ENCODE measurements at places on chromosomes 5 and 9.

DNA sequence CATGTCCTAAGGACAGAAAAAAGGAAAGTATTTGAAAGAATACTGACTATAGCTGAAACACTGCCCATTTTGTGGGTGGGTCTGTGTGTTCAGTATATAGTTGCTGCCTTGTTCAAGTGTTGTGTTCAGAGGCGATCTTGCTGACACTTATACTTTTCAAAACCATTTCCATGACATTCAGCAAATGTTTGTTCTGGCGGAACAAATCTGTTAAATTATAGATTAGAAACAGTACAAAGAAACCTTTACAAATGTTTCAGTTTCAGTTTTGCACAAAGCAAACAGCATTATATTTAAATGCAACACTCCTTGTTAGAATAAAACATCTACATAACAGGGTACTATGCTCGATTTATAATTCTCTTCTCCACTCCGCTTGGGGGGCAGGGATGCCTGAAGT, 2276.3 kb downstream of the MAT2B start:
- DNase-seq, result no peak

- DNase-seq, result no peak
Measured at GRCh38 chr9:124708633-124709291, 62.3 kb downstream of the NR6A1 start.

- no peak for DNase-seq
Measured at GRCh38 chr5:139204196-139204595, 6.0 kb upstream of the SIL1 start.

DNA sequence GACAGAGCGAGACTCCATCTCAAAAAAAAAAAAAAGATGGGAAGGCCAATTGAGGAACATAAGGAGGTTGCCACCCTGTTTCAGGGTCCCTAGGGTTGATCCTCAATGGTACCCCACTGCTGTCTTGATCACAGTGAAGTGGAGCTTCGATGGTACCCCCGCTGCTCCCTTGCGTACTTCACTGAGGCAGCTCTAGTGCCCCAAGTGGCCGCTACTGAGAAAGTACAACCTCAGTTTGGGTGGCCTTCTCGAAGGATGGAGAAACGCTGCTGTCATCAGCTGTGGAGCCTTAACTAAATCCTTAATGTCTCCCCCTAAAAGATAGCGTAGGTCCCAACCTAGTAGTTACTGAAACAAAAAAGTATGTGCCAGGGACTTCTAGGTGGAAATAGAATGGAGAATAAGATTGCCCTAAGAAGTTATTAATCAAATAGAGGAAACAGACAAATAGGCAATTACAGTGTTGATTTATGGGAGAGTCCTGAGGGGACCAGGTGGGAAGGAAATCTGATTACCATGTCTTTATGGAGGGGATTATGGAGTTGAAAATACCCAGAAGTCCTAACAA, 6.3 kb downstream of the TESK1 start:
- DNase-seq, result no peak

DNA sequence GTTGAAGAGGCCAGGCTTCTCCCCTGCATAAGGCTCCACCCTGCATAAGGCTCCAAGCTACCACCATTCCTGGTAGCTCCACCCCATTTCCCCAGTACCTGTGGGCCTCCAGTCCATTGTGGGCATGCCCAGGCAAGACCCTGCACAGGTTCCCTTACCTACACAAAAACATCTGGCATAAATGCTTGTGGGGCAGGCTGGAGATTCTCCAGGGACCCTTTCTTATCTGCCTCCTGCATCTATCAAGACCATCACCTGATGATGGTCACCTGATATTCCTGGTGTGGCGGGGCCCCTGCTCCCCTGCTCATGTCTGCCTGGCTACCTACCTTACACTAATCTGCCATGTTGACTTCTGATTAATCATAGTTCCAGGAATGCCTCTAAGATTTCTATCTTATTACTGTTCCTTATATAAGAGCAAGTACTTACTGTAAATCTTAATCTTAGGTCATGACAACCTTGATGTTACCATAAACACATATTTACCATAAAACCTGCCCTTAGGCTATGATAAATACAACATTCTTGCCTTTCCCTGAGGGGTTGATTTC, 41.0 kb downstream of the FGD3 start:
- DNase-seq, result no peak

- DNase-seq, result no peak
Measured at GRCh38 chr5:91224456-91224855, 158.7 kb downstream of the ARRDC3 start.

- DNase-seq, result no peak
Measured at GRCh38 chr9:135908754-135909204, 1.4 kb upstream of the CAMSAP1 start.

GRCh38 chr5:90289837-90290236, 119.7 kb downstream of the CETN3 start:
- DNase-seq, result no peak

GRCh38 chr9:121718084-121718483, 66.7 kb downstream of the DAB2IP start:
- DNase-seq, result no peak

DNA sequence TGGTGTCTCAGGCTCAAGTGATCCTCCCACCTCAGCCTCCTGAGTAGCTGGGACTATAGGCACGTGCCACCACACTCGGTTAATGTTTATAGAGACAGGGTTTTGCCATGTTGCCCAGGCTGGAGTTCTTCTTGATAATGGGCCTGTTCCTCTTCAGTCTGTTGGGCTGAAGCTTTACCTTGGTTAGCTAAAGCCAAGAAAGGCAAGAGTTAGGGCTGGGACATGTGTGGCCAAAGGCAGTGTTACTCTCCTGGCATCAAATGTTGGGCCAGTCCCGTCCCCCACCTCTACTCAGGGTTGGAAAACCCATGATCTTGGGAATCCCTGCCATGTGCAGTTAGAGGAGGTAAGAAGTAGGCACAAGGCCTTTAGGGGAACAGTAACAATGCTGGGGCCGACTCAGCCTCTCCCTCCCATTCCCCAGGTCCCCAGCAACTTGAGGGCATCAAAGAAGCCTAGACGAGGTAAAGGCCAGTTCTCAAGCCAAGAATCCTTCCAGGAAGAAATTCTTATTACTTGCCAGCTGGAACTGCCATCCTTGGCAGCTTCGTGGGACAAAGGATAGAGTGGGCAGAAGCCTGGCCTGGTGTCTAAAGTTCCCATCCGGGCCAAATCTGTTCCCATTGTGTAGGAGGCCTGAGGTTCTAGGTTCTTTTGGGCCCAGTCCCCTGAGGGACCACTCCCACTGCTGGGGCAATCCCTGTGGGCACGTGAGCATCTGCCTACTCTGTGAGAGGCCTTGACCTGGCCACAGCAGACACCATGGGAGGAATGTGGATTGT, 4.5 kb downstream of the EGR1 start:
- DNase-seq, result no peak

- no peak for DNase-seq
Measured at GRCh38 chr5:89844548-89844947, 565.0 kb downstream of the CETN3 start.

GRCh38 chr9:78707481-78707991, 410.6 kb downstream of the PSAT1 start:
- no peak for DNase-seq

DNA sequence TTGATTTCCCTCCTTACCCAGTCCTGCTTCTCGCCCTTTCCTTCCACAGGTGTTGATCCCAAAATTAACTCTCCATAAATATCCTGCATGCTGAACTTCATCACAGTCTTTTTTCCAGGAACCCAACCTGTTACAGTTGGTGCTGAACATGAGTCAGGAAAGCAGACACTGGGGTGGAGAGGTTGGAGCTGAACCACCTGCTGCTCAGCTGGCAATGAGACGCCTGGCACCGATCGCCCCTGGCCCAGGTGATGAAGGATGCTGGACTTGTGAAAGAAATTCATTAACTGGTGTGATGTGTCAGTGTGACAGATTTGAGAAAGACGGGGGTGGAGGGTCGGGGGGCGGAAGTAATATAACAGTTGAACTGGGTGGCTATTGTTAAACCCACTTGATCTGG, 30.6 kb downstream of the CPLX2 start:
- DNase-seq, result no peak

GRCh38 chr5:67090593-67090992, 106.0 kb downstream of the CD180 start:
- DNase-seq, result no peak

GRCh38 chr9:38146844-38147243, 77.8 kb upstream of the SHB start:
- DNase-seq, result no peak

- DNase-seq, result no peak
Measured at GRCh38 chr9:138051586-138052321, 174.2 kb downstream of the CACNA1B start.

GRCh38 chr9:91803151-91803940, 146.7 kb downstream of the ROR2 start:
- DNase-seq, result no peak

DNA sequence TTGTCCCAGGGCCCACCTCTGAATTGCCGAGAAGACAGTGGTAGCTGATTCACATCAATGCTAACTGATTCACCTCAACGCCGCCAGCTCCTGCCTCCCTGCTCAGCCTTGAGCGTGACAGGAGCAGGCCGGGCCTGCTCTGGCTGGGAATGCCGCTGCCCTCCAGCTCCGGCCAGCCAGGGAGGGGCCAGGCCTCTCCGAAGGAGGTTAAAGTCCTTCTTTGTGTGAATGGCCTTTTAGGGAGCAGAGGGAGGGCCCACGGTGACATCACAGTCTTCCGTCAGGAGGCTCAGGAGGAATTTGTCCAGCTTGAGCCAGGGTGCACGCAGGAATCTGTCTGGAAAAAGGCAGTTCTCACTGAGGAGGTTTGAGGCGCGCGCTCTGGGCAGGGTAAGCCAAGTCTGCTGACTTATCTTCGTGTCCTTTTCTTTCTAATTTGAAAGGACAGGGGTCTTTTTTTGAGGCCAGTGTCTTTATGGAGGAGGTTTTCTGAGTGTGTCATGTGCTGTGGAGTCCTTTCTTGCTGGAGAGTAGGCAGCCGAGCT, 82.7 kb downstream of the C9orf152 start:
- DNase-seq, result peak; percentile 65

- DNase-seq, result no peak
Measured at GRCh38 chr5:177545487-177546257, 8.7 kb downstream of the FAM193B start.

- no peak for DNase-seq
Measured at GRCh38 chr9:137075275-137075775, 2.0 kb upstream of the UAP1L1 start.

GRCh38 chr5:126525630-126526245, 69.3 kb downstream of the ALDH7A1 start:
- no peak for DNase-seq

- no peak for DNase-seq
Measured at GRCh38 chr5:111511831-111512374, 432 bp downstream of the STARD4 start.

GRCh38 chr9:110105107-110105506, 102.9 kb downstream of the C9orf152 start:
- DNase-seq, result no peak

GRCh38 chr5:152349683-152350526, 55.2 kb downstream of the NMUR2 start:
- DNase-seq, result no peak

- no peak for DNase-seq
Measured at GRCh38 chr9:76707510-76707909, 56.7 kb upstream of the PCA3 start.

- DNase-seq, result no peak
Measured at GRCh38 chr9:27382308-27382707, 85.4 kb upstream of the EQTN start.

DNA sequence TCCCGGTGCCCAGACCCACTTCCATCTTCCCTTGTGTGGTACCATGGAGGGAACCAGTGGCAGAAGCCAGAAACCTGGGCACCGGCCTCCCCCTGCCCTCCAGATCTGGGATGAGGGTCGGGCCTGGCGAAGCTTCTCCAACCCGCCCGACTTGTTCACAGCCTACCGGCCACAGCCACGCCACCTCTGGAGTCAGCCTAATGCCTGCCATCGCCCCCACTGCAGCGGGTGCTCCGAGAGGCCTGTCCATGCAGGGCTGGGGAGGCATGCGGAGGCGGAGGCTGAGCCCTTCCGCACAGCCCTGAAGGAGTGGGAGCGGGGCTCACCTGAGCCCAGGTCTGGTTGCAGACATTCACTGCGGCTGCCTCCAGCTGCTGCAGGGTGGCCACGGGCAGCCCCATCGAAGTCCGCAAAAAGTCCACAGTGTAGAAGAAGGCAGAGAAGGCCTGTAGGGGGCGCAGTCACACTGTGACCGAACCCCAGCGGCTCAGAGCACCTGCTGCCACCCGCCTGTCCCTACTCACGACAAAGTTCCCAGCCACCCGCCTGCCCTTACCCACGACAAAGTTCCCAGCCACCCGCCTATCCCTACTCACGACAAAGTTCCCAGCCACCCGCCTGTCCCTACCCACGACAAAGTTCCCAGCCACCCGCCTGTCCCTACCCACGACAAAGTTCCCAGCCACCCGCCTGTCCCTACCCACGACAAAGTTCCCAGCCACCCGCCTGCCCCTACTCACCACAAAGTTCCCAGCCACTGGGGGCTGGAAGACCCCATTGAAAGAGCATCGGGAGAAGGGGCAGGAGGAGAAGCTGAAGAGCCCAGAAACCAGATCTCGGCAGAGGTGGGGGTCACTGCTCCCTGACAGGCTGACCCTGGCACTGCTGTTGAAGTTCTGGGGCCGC, 3.8 kb upstream of the NPDC1 start:
- no peak for DNase-seq

- DNase-seq, result no peak
Measured at GRCh38 chr5:151739395-151739794, 19.0 kb downstream of the ATOX1 start.

- DNase-seq, result no peak
Measured at GRCh38 chr5:77725616-77726015, 50.5 kb downstream of the TBCA start.

GRCh38 chr9:138061631-138062030, 184.0 kb downstream of the CACNA1B start:
- no peak for DNase-seq

GRCh38 chr9:134152488-134152887, 11.9 kb downstream of the RNU6ATAC start:
- no peak for DNase-seq

- DNase-seq, result no peak
Measured at GRCh38 chr5:142156839-142157463, 48.4 kb downstream of the NDFIP1 start.

DNA sequence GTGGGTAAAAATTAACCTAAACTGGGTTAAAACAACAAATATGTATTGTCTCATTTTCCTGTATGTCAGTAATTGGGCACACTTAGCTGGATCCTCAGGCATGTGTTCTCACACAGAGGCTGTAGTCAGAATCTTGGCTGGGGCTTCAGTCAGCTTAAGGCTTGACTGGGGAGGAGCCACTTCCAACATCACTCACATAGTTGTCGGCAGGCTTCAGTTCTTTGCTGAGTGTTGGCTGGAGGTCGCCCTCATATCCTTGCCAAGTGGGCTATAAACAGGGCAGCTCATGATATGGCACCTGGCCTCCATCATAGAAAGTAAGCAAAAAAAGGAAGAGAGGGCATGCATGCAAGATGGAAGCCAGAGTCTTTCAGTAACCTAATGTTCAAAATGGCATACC, 173.0 kb downstream of the GIN1 start:
- DNase-seq, result no peak
